ENCODE measurements at places on chromosomes 12 and 14.

DNA sequence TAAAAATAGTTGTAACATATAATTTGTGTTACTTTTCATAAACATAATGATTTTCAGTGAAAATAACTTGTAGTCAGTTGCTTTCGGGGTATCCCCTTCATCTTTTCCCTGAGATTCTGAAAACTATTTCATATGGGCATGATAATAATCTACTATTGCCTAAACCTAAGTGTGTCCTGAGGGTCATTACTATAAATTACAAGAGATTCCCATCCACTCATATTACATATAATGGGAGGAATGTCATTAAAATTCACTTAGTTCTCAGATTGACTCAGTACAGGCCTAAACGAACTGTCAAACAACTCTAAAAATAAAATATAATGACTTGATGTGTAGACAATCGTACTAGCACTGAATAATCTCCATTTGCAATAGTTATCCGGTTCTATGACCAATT is 72.7 kb downstream of the PTPRR start:
- no peak for DNase-seq

DNA sequence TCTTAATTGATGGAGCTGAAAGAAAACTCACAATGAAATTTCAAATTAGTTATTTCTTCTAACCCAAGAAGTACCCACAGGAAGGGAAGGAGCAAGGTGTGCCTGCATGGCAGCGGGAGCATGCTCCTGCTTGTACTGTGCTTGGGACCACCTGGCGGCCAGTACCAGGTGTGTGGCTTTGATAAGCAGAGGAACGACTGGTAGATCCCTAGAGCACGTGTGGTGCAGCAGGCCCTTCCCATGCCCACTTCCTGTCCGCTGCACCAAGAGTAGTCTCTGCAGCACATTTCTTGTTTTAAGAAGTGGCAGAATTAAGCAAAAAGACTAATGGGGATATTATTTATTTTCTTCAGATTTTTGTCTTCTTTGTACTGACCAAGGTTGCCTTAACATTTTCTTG is 122.3 kb upstream of the ATF1 start:
- DNase-seq: no peak

- DNase-seq: no peak
These were observed 187.5 kb upstream of the SLC38A2 start for GRCh38 chr12:46560089-46560488.

DNA sequence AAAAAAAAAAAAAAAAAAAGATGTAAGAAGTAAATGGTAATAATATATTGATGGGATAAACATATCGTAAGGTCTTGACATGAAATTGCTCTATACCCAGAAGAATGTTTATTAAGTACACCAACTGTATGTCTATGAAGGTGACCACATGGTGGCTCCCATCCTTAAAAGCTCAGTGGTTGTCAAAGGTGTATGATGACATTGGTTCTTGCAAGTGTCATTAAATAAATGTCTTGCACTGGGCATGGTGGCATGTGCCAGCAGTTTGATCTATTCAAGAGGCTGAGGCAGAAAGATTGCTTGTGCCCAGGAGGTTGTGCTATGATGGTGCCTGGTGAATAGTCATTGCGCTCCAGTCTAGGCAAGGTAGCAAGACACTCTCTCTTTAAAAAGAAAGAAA is 10.4 kb downstream of the CCT2 start:
- no peak for DNase-seq

DNA sequence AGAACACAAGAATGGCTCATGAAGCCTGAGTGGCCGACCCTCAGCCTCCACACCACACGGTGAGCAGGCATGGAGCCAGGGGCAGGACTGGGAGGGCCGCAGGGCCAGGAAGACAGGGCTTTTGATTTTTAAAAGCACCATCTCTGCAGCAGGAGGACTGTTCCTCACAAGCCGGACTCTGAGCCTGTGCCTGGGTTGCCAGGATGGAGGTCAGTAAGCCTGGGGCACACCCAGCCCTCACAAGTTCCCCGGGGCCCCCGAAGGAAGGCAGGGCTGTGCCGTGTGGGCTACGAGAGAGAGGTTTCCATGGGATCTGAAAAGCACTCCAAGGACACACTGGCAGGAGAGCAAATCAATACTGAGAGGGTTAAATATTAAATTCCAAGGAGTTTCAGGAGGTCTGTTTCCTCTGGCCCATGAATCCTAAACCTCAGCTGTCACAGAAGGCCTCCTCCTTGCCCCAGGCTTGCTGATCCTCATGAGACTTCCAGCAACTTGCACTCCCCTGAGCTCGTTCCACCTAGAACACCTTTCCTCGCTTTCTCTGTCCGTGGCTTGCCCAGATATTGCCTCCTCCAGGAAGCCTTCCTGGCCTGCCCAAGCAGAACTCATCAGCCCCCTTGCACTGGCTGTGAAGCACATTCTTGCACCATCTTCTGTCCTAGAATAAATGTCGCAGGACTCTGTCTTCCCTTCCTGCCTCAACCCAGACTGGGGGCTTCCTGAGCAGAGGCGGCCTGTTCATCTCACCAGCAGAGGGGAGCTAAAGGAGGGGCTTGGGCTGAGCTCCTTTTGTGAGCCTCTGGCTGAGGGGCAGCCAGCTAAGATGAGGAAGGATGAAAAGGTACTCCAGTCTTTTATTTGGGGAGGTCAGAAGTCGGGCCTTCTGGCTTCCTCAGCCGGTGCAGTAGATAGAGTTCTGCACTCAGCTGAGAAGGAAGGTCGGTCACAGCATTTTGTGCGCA is 64.6 kb downstream of the CCDC88C start:
- DNase-seq: no peak

- DNase-seq: no peak
These were observed 32.1 kb downstream of the FMNL3 start for GRCh38 chr12:49675137-49675536.

DNA sequence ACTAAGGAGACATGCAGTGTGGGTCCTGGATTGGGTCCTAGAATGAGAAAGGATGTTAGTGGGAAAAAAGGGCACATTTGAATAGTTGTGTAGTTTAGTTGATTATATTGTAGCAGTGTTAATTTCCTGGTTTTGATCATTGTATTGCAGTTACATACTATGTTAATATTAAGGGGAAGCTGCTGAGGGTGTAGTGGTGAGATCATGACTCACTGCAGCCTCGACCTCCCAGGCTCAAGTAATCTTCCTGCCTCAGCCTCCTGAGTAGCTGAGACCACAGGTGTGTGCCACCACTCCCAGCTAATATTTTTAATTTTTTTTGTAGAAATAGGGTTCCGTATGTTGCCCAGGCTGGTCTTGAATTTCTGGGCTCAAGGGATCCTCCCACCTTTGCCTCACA is 21.7 kb downstream of the BORCS5 start:
- DNase-seq: peak; percentile 37

DNA sequence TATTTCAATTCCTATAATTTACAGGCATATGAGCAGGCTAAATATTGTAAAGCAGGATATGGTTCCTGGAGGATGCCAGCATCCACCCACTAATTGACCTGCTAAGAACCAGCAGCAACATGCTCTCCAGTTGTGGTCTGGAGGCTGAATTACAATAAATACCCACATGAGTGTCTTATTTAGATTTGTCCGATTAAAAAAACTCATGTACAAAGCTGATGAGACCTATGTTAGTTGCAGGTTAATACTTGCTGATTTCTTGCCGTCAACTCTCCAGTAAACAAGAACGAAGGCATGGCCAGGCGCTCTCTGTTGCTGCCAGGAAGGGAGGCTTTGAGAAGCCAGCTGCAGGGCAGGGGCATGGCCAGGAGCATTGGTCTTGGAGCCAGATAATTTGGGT is 169.3 kb upstream of the PRICKLE1 start:
- no peak for DNase-seq

DNA sequence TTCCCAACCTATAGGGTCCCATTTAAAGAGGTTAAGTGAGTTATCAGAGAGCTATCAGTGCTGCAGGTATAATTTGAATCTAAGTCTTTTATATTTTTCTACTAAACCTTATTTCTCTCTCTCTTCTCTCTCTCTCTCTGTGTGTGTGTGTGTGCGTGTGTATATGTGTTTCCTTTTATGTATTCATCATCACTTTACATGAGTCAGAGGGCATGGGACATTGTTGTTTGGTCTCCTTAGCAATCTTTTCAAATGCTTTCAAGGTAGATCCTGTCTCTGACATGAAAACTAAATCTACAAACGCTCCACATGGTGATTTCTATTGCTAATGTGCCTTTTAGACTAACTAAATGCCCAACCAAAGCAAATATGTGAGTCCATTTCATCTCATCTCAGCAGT is 459.7 kb downstream of the BTG1 start:
- DNase-seq: no peak

- DNase-seq: no peak
These were observed 18.9 kb downstream of the ZFHX2 start for GRCh38 chr14:23532658-23533057.

- DNase-seq: no peak
These were observed 18.4 kb upstream of the DHRS4 start for GRCh38 chr14:23935158-23935557.

DNA sequence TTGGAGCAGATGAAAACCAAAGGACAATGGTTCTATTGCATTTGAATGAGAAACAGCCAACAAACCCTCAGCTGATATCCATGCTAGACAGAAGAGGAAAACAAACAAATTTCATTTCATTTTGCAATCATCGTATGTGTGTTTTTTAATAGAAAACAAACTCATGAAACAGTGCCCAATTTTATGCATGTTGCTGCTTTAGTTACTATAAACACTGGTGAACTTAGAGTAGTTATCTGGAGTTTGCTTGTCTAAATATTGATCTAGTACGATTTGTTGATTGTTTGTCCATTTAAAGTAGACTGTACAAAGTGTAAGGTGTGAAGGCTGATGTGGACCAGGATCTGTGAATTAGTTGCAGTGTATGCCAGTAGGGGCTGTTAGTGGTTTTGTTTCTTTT is 166.6 kb downstream of the KITLG start:
- no peak for DNase-seq

DNA sequence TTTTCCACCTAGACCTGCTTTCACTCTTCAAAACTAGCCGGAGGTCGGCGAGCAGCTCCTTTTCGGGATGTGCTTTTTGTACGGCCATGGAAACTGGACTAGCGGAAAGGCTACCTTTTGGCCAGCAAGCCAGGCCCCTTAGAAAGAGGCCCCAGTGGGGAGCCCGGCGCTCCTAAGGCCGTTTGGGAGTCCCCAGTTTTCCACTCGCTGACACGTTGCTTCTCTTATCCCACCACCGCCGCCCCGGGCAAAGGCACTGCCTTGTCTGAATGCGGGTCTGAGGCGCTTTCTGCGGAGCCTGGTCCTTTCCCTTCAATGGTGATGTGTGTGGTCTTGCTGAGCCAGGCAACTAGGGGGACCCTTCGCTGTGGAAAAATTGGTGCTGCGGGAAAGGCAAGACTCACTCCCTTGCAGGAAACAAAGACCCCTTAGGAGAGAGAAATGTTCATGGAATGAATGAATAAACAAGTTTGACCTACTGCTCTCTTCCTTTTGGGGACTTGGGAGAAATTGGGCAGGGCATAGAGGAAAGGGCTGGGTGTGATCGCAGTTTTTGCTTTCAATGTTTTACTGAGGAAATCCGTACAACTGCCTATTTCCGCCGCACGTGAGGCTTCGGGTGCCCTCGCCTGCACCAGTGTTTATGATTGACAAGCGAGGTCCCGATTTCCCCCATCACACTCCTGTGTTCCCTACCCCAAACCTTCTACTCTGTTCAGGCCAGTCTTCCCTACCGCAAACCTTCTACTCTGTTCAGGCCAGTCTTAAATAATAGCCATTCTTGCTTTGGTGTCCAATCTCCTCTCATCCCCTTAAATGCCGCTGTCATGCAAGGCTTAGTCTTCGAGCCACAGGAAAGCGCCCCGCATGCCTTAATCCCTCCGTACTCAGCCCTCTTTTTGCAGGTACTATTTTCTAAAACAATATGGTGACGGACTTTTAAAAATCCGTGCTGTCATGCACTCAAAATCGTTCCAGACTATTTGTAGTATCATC is 1.0 kb upstream of the SLC38A2 start:
- DNase-seq: no peak

- DNase-seq: peak; percentile 12
These were observed 10.1 kb downstream of the DIABLO start for GRCh38 chr12:122215771-122216170.

DNA sequence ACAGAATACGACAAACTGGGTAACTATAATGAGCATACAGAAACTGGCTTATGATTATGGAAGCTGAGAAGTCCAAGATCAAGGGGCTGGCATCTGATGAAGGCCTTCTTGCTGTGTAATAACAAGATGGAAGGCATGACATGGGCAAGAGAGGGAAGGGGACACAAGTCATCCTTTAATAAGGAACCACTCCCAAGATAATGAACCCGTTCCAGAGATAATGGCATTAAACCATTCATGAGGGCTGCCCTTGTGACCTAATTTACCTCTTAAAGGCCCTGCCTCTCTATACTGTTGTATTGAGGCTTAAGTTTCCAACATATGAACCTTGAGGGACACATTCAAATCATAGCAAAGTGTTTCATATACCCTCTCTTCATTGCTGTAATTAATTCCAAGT is 4.6 kb upstream of the VTI1B start:
- no peak for DNase-seq

- no peak for DNase-seq
These were observed 41.5 kb upstream of the FBRSL1 start for GRCh38 chr12:132448463-132448820.

DNA sequence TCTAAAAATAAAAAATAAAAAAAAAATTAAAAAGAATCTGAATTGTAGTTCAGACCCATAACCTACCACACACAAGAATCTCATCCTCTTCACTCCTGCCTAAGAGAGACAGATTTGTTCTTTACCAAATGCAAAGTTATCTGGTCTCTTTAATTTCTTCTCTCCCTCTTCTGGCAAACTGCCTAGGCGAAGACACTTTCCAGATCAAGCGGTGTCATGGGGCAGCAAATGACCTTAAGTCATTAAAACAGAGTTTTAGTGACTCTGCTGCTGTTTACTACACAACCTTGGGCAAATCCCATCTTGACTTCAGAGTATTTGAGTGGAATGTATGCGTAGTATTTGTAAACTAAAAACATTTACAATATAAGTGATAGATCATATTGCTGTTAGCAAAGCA is 60.9 kb upstream of the NID2 start:
- DNase-seq: no peak

GRCh38 chr12:47686645-47687240 is 19.1 kb downstream of the RPAP3 start:
- peak; percentile 54 for DNase-seq

DNA sequence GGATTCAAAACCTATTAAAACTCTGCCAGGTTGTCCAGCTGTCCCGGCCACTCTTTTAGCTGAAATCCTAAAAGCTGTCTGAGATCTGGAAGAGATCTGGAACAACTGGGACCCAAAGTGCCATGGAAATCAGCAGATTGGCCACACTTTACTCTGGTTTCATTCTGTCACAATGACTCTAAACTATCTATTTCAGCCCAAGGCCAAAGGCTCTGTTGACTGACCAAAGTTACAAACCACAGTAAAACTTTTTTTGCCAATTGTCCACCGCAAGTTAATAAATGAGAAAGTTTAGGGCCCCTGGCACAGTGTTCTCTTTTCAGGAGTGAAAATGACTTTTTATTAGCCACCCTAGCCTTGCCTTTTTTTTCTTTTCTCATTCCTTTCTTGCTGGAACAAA is 113.4 kb upstream of the CPM start:
- DNase-seq: no peak

Data from inflammatory macrophage treated with lipopolysaccharide for 1 hour (primary cell).